ENCODE measurements at places on chromosomes 6 and 20. TPM values are rescaled to one million over a fixed set of nuclear protein-coding genes. Genes with fewer than 3 reads are reported as not detected.
A peak's percentile ranks its signal among the peaks of the same experiment; 100 is the strongest.

- DNase-seq, result no peak
- H3K4me3 ChIP-seq, result no peak overlapping the region
- peaks cover 43% of the 10 kb centered on the region for H3K36me3 ChIP-seq
- H3K27ac ChIP-seq, result no peak overlapping the region
Measured at GRCh38 chr6:3289664-3290055, 30.9 kb downstream of the PSMG4 start.

The SGK2 gene
- total RNA-seq, result not detected

The TRIM10 gene
- total RNA-seq, result 0.09 TPM

The CALHM5 gene
- 0.02 TPM for total RNA-seq

The MANEA gene
- total RNA-seq, result 8.3 TPM

The FLRT3 gene
- 2.1 TPM for total RNA-seq

The DPPA5 gene
- 1.2 TPM for total RNA-seq

- peak overlapping the region; percentile 78 for H3K4me3 ChIP-seq
- no peaks in the 10 kb centered on the region for H3K36me3 ChIP-seq
- peak; percentile 45 for DNase-seq
- no peaks in the 10 kb centered on the region for H3K4me1 ChIP-seq
Measured at GRCh38 chr20:49483696-49484123, 1.2 kb upstream of the KCNB1 start.

DNA sequence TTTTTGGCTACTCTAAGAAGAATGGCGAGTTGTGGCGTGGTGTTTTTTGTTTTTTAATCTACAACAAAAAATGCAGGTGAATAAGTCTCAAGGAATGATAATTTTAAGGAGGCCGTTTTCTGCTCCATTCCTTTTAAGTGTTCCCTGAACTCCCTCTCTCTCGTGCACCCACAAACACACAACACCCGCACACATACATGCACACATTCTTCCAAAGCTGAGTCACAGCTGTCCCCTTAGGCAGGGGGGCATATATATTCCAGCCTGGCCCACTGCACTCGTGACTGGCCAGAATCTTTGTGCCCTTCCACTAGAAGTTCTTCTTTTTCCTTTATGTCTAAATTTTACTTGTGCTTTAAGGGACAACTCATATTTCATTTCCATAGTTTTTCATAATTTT, 405.7 kb downstream of the LMBRD1 start:
- H3K27ac ChIP-seq, result no peak overlapping the region
- no peaks in the 10 kb centered on the region for H3K4me1 ChIP-seq
- DNase-seq, result no peak
- no peaks in the 10 kb centered on the region for H3K36me3 ChIP-seq
- no peak overlapping the region for H3K4me3 ChIP-seq
- H3K27me3 ChIP-seq, result no peaks in the 10 kb centered on the region

The WFDC12 gene
- total RNA-seq, result not detected

The PRL gene
- not detected for total RNA-seq

DNA sequence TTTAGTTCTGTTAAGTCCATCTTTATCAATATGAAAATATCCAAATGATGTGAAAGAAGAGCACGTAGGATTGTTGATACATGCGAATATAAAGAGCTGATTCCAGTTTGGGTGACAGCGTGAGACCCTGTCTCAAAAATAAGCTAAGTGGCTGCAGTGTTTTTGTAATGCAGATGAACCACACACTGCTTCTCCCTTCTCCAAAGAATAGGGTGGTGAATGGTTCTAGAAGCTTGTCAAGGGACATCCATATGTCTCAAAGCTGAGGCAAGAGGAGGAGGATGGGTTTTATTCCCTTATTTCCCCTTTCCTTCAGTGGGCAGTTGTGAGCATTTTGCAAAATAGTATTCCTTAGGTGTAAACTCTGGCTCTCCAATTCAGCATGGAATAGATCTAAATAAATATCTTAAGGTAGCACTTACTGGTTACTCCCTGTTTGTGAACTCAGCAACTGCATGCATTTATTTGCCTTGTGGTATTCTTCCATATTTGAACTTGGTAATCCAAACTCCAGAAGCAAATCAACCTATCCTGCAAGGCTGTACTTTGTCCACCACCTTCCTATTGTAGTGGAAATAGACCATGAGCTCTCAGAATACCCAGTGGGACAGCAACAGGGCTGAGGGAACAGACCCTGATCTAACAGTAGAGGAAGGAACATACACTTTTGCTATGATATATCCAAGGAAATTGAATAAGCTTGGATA, 38.0 kb downstream of the XRN2 start:
- peaks cover 32% of the 10 kb centered on the region for H3K36me3 ChIP-seq
- H3K27me3 ChIP-seq, result no peaks in the 10 kb centered on the region
- H3K4me3 ChIP-seq, result no peak overlapping the region
- peaks cover 3% of the 10 kb centered on the region for H3K4me1 ChIP-seq

- no peaks in the 10 kb centered on the region for H3K36me3 ChIP-seq
- no peak overlapping the region for H3K4me3 ChIP-seq
- H3K27ac ChIP-seq, result no peak overlapping the region
- H3K27me3 ChIP-seq, result no peaks in the 10 kb centered on the region
- no peaks in the 10 kb centered on the region for H3K4me1 ChIP-seq
Measured at GRCh38 chr6:167796192-167796981, 30.3 kb upstream of the AFDN start.

GRCh38 chr6:33589731-33590530, 9.9 kb upstream of the BAK1 start:
- H3K4me1 ChIP-seq, result no peaks in the 10 kb centered on the region
- H3K36me3 ChIP-seq, result no peaks in the 10 kb centered on the region
- no peak overlapping the region for H3K27ac ChIP-seq
- H3K4me3 ChIP-seq, result no peak overlapping the region
- DNase-seq, result peak; percentile 87

DNA sequence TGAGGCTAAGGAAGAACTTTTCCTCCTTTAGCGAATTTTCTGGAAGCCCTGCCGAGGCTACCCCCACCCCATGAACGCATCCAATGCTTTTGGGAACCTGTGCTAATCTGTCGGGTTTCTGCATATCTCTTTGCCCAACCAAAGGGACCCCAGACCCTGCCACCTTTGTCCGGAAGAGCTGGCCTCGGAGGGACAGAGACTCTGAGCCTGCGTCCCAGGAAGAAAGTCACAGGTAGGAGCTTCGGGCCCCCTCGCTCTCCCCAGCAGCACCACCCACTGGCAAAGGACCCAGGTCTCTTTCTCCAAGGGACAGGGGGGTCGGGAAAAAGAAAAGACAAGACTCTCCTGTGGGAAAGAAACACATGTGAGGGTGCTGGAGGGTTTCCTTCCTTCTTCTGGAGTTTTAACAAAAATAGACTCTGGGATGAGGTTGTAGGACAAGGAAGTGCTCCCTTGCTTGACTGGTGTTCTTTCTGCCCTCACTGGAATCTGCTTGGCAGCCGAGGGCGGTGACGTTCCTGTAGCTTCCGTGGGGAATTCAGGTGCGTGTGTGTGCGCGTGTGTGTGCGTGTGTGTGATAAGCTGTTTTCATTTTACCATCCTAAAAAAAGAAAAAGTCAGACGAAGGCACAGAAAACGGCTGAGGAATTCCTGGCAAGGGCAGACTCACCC, 16.3 kb upstream of the FOXC1 start:
- DNase-seq, result no peak
- H3K27ac ChIP-seq, result no peak overlapping the region
- H3K27me3 ChIP-seq, result no peaks in the 10 kb centered on the region
- no peaks in the 10 kb centered on the region for H3K4me1 ChIP-seq
- H3K4me3 ChIP-seq, result no peak overlapping the region
- no peaks in the 10 kb centered on the region for H3K36me3 ChIP-seq

Measured in H9 (cell line).